Regular cardiac myocyte (primary cell): ENCODE measurements at places on chromosomes 1 and 21. TPM values are rescaled to one million over a fixed set of nuclear protein-coding genes. Genes with fewer than 3 reads are reported as not detected.

TMEM82 gene
- not detected in 2 replicates for total RNA-seq

F13B gene
- under 0.01 TPM in 1 of 2 replicates, not detected in the other for total RNA-seq

MCOLN2 gene
- 2.8 TPM in 1 of 2 replicates, not detected in the other for total RNA-seq

UQCRH gene
- total RNA-seq, result 491 and 703 TPM in 2 replicates

TAS1R3 gene
- under 0.01 TPM in 2 replicates for total RNA-seq

TDRD5 gene
- total RNA-seq, result not detected in 2 replicates

ADORA3 gene
- not detected in 2 replicates for total RNA-seq

KDM1A gene
- total RNA-seq, result 86.0 and 116 TPM in 2 replicates

RBP7 gene
- not detected in 2 replicates for total RNA-seq

EPHA2 gene
- total RNA-seq, result 33.5 and 103 TPM in 2 replicates

CELA3A gene
- not detected in 2 replicates for total RNA-seq

OR2G6 gene
- not detected in 2 replicates for total RNA-seq

ADARB1 gene
- total RNA-seq, result 6.1 and 7.9 TPM in 2 replicates

PLXNA2 gene
- 3.4 and 8.4 TPM in 2 replicates for total RNA-seq

NMNAT2 gene
- total RNA-seq, result 2.8 and 10.4 TPM in 2 replicates

NBPF1 gene
- 19.4 and 21.1 TPM in 2 replicates for total RNA-seq

PGLYRP4 gene
- not detected in 2 replicates for total RNA-seq

C1orf185 gene
- total RNA-seq, result not detected in 2 replicates

KIF2C gene
- total RNA-seq, result 4.8 and 47.9 TPM in 2 replicates

SGIP1 gene
- 22.4 and 76.7 TPM in 2 replicates for total RNA-seq

CGN gene
- under 0.01 and 0.19 TPM in 2 replicates for total RNA-seq

LAMC2 gene
- total RNA-seq, result 2.8 and 4.0 TPM in 2 replicates

DNMT3L gene
- total RNA-seq, result not detected in 2 replicates

MCOLN3 gene
- under 0.01 and 0.28 TPM in 2 replicates for total RNA-seq

UBE2U gene
- total RNA-seq, result not detected in 2 replicates

XPR1 gene
- total RNA-seq, result 23.7 and 26.6 TPM in 2 replicates

TMEM269 gene
- under 0.01 TPM in 1 of 2 replicates, not detected in the other for total RNA-seq

UBL4B gene
- not detected in 2 replicates for total RNA-seq

ACTL8 gene
- 0.19 TPM in 1 of 2 replicates, not detected in the other for total RNA-seq

OR2T2 gene
- total RNA-seq, result not detected in 2 replicates

ATP5PF gene
- 36.9 and 68.1 TPM in 2 replicates for total RNA-seq

NTMT2 gene
- not detected in 2 replicates for total RNA-seq

SYCP1 gene
- not detected in 2 replicates for total RNA-seq

MYOC gene
- total RNA-seq, result 0.28 TPM in 1 of 2 replicates, not detected in the other

C1orf141 gene
- total RNA-seq, result not detected in 2 replicates

IGSF3 gene
- total RNA-seq, result 0.38 and 0.85 TPM in 2 replicates

COL11A1 gene
- total RNA-seq, result 5.9 and 17.8 TPM in 2 replicates

DNAI4 gene
- total RNA-seq, result 5.4 and 20.0 TPM in 2 replicates

SLC19A1 gene
- 3.7 and 7.5 TPM in 2 replicates for total RNA-seq

ANGPTL3 gene
- not detected in 2 replicates for total RNA-seq

CLCA1 gene
- total RNA-seq, result not detected in 2 replicates

SYT6 gene
- not detected in 2 replicates for total RNA-seq

PIK3C2B gene
- 0.28 and 0.96 TPM in 2 replicates for total RNA-seq

JAM2 gene
- total RNA-seq, result under 0.01 and 2.0 TPM in 2 replicates

TCHHL1 gene
- total RNA-seq, result not detected in 2 replicates

CD1E gene
- total RNA-seq, result not detected in 2 replicates

CFHR1 gene
- total RNA-seq, result 0.19 and 0.56 TPM in 2 replicates

TPTE gene
- total RNA-seq, result not detected in 2 replicates
